ENCODE measurements at places on chromosomes 1 and 21.
A peak's percentile ranks its signal among the peaks of the same experiment; 100 is the strongest.

- no peak for DNase-seq
Observed at GRCh38 chr1:210362526-210362925, 33.8 kb downstream of the HHAT start.

GRCh38 chr1:22641906-22642636, 1.4 kb upstream of the C1QC start:
- DNase-seq: peak; percentile 94

DNA sequence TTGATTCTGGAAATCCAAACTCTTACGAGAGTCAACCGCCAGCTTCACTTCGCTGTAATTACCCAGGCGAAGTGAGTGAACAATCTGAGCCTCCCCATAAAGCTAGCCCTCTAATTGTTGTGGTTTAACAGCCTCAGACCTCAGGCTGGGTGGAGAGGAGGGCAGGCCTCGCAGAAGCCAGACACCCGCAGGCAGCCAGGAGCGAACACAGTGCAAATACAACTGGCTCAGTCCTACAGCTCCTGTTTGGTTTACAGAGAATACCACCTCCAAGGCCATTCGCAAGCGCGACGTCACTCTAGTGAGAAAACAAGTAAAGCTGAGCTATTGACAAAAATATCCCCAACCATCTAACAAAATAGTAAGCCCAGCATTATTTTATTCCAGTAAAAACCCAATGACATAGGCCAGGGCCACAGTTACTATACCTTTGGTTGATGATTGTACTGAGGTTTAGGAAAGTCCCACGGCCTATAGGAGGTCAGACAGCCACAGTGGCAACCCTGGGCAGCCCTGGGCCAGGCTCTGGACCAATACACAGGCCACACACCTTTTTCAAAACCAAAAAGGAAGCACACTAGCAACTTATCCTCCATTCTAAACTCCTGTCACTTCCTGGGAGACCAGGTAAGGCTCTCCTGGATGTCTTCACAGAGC, 163.3 kb downstream of the ETS2 start:
- no peak for DNase-seq

DNA sequence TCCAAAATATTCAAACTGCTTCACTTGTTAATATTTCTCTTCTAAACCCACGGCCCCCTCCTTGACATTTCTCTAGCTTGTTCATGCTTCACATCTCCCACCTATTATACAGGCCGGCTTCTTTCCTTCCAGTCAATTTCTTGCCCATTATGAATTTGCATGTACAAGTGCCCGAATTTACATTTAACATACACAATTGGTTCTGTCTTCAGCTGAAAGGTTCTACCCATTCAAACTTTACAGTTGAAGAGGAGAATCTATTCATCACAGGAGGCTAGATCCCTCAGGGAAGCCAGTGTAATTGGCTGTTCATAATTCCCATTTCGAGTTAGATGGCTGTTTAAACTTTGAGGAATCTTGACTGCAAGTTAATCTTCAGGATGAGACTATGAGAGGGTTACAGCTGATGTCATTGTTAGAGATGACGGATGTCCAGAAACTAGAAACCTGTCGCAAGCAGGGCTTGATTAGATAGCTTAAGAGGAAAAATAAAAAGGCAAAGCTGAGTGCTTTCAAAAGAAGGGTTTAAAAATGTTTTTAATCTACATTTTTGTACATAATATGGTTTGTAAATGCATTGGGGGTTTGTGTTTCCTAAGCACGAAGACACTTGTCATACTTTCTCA, 157.0 kb downstream of the ADSS2 start:
- DNase-seq: no peak

DNA sequence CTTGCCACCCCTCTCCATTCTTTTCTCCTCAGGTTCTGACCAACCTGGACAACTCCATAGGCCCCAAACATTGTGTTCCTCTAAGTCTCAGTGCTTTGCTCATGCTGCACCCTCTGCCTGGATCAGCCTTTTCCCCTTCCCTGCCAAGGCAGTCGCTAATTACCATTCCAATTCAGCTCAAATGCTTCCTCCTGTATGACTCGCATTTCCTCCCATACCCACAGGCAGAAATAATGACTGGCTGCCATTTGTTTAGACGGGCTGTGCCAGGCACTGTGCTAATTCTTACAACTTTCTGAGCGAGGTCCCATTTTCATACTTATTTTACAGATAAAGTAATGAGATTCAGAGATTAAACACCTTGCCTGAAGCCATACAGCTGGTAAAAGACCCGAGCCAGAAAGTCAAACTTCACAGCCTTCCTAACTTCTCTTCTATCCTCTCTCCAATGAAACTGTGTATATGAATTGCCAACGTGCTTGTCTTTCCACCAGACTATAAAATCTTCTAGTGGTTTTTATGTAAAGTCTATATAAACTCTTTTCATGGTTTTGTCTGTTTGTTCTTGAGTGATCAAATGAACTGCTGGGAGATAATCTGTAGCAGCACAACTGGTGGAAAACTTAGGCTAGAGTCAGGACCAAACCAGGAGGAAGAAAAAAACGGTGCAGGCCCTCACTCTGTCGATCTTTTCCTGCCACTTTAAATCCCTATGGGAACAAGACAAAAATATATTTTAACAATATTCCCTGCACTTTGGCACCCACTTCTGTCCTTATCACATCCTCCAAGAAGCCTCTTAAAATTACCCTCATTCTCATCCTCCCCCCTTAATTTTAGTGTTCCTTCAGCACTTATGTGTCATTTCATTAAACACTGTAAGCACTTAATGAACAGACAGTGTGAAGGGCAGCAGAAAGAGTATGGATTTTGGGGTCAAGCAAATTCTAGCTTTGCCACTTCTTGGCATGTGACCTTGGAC, 33.7 kb downstream of the RAB3B start:
- DNase-seq: no peak

All from K562 (cell line).